ENCODE measurements at places on chromosomes 12 and 14.
A peak's percentile ranks its signal among the peaks of the same experiment; 100 is the strongest.

DNA sequence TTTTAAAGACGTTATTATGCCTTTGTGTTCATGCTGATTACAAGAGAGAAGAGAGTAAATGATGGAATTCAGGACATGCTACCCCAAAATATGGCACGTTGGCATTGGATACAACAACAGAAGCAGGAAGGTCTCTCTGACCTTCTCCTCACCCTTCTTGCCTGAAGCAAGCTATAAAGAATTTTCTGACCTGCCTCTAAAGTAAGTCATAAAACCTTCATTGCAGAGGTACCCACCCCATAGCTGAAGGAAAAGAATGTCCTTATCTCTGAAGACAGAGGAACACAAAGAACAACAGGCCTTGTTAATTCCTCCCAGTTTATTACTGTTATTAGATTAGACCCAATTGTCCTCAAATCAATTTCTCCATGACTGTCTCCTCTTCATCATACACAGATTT, 176.2 kb downstream of the FBXL14 start:
- DNase-seq = no peak

DNA sequence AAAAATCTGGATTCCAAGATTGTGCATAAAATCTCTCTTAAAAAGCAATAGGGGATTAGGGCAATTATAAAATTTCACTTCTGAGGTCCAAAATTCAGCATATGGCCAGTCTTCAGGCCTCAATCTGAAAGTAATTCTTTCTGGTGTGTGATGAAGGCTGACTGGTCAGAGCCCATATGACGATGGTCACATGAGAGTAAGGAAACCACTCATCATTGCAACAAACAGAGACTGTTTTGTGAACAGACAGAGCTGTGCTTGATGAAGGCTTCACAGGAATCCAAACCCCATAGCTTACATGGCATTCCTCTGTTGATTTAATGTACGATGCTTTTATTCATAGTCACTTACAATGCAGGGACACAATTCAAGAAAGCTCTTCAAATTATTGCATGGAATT, 238.1 kb downstream of the APAF1 start:
- no peak for DNase-seq

DNA sequence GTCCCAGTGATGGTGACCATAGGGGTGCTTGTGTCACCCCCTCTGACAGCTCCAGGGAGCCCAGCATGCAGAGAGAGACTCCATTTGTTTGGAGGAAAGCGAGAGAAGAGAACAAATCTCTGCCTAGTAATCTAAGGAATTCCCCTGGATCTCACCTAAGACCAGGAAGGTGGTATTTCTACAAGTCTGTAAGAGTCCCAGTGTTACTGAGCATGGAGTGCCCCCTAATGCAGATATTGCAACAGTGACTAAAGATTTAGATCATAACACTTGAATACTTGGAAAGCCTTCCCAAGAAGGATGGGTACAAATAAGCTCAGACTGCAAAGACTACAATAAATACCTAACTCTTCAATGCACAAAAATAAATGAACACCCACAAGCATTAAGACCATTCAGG, 360.4 kb upstream of the GARIN6 start:
- no peak for DNase-seq

DNA sequence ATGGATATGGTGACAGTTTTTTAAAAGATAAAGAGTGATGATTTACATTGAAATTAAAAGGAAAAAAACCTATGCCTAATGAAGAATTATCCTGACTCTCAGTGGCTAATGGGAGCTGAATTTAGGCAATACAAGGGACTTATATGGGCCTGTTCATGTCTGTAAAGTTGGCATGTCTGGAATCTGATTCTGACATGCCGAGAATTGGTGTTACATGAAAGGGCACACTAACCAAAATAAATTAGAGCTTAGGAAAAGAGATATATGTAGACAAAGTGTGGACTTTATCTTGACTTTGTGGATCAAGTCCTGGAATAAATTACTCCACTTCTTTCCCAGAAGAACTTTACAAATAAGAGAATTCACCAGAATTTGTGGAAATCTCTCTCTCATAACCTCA, 1.1 kb downstream of the TDG start:
- DNase-seq = no peak

GRCh38 chr12:95390932-95391331, 83.0 kb upstream of the METAP2 start:
- DNase-seq = no peak

DNA sequence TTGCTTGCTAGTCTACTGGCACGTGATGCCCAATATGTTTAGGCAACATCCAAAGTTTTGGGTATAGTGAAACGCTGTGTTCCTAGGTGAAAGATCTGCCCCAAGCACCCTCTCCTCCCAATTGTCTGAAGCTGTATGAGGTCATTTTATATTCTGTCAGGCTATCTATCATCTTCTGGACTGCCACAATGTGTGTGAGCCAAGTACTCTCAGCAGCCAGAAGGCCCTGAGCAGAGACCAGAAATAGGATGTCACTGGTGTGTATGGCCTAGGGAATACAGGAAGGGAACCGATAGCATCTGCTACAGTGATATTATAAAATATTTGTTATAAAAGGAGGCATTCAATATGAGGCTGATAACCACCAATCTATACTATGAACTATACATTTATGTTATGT, 7.9 kb upstream of the PDE3A start:
- no peak for DNase-seq

DNA sequence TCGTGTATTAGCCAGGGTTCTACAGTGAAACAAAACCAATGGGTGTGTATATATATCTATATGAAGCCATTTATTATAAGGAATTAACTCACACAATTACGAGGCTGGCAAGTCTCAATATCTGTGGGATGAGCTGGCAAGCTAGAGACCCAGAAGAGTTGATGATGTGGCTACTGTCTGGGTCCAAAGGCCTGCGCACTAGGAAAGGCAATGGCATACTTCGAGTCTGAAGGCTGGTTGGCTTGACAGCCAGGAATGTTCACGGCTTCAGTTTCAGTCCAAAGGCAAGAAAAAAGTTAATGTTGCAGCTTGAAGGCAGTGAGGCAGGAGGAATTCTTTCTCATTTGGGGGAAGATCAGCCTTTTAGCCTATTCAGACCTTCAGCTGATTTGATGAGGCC, 893.3 kb upstream of the LRFN5 start:
- no peak for DNase-seq

DNA sequence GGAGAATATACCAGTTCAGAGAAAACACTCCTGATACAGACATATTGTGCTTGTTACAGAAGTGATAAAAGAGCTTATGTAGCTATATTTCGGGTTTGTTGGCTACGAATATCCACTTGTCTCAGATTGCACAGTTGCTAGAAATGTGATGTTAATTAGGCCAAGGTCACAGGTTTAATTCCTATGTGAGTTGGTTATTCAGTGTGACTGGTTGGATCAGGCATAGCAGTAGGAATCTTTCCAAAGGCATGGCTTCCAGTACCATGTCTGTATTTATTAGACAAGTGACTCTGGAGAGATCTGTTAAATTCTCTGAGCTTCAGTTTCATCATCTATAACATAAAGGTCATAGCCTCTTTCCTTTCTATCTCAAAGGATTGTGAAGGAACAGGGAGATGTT, 152.7 kb upstream of the KITLG start:
- no peak for DNase-seq

- no peak for DNase-seq
Observed at GRCh38 chr12:46499226-46499625, 126.7 kb upstream of the SLC38A2 start.

- DNase-seq = no peak
Observed at GRCh38 chr12:121295116-121295745, 1.3 kb downstream of the CAMKK2 start.

DNA sequence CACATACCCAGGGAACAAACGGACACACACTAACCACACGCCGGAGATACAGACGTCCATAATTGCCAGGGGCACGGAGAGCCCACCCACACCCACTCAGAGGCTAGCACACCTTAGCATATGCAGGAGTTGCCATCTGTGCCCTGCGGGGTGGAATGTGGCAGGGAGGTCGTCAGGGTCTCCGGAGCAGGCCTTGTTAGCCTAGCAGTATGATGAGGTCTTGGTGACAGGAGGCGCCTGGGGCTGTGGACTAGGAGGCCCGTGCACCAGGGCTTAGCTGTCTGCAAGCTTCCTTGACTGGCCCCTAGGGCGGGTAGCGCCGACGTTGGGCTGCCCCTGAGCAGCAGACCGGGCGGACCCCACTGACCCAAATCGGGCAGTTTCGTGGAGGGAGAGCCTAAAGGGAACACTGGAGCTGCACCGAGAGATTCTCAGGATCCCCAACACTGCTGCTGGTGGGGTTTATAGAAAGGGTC, 10.0 kb downstream of the STAC3 start:
- DNase-seq = peak; percentile 16

- no peak for DNase-seq
Observed at GRCh38 chr14:23034498-23035302, at the start of gene PSMB5. TSS of gene PSMB5 (minus strand) at chr14:23034900. CDS start at chr14:23034881, 19 bp downstream.

DNA sequence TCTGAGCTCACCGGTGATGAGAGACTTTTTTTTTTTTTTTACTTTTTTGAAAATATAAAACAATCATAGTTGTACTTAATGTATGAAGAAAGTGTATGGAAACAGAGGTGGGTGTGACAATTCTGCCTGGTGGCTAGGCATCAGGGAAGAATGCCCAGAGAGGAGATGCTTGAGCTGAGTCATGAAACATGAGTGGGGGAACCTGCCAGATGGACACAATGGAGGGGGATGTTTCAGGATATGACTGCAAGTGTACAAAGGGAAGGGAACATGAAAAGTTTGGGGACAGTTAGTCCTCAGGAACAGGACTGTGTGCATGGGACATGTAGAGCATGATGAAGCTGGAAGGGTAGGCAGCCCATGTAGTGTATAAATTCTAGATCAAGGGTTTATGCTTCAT, 274.2 kb upstream of the E2F7 start:
- DNase-seq = no peak

DNA sequence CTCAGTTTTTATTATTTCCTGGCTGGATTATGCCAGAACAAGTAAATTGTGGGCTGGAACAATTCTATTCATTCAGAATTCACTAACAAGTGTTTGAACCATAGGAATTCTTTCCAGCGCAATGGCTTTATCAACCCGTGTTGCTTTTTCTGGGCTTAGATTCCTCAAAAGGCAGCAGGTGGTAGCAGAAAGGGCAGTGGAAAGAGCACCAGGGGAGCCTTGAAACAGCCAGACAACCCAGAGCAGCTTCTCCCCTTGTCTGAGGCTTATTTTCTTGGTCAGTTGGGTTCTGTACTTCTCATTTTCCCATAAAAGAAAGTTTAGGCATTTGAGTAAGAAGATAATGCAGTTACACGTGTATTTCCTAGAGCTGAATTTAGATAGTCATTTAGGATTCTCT, 130.7 kb downstream of the OTOGL start:
- DNase-seq = peak; percentile 21

GRCh38 chr12:123444092-123445026, 7.9 kb upstream of the RILPL2 start:
- DNase-seq = no peak

GRCh38 chr12:546920-547845, 87.4 kb downstream of the B4GALNT3 start:
- DNase-seq = peak; percentile 40

DNA sequence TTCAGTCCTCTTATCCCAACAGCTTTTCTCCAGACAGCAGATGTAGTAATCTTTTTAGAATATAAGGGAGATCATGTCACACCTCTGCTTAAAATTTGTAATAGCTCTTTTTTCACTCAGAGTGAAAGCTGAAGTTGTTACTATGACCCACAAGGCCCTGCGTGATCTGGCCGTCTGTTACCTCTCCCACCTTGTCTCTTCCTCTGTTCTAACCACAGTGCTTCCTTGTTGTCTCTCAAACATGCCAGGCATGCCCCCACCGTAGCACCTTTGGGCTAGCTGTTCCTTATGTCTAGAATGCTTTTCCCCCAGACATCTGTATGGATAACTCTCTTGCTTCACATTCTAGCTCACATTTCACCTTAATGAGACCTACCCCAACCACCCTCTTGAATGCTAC, 6.5 kb downstream of the NECAP1 start:
- DNase-seq = no peak

GRCh38 chr12:17064834-17065233, 458.9 kb upstream of the LMO3 start:
- no peak for DNase-seq

GRCh38 chr14:65330416-65330815, 82.1 kb upstream of the FUT8 start:
- DNase-seq = no peak

GRCh38 chr12:65156366-65156841, 13.0 kb upstream of the LEMD3 start:
- no peak for DNase-seq

DNA sequence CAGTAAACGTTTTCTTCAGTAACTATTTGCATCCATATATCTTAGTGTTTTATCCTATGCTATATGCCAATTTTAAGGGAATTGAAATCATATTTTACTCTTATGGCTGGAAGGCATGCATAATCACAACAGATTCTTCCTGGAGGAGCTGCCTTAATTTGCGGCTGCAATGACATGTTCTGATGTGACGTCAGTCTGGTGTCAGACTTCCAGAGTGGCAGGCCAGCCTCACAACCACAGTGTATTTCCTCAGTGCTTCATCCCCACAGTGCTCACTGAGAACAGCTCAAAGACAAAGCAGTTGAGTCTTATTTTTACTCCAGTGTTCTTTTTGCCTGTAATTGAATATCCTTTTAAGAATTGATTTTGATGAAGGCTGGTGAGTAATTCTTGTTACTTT, 107.1 kb downstream of the PLEKHA5 start:
- no peak for DNase-seq

DNA sequence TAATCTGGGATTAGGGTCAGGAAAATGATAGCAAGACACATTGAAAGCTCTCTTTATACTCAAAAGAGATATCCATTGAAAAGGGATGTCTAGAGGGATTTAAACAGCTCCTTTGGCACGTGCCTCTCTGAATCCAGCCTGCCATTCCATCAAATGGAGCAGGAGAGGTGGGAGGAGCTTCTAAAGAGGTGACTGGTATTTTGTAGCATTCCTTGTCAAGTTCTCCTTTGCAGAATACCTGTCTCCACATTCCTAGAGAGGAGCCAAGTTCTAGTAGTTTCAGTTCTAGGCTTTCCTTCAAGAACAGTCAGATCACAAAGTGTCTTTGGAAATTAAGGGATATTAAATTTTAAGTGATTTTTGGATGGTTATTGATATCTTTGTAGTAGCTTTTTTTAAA, 25.4 kb upstream of the PLEKHD1 start:
- no peak for DNase-seq

- no peak for DNase-seq
Observed at GRCh38 chr14:101721951-101722661, 39.4 kb upstream of the PPP2R5C start.

DNA sequence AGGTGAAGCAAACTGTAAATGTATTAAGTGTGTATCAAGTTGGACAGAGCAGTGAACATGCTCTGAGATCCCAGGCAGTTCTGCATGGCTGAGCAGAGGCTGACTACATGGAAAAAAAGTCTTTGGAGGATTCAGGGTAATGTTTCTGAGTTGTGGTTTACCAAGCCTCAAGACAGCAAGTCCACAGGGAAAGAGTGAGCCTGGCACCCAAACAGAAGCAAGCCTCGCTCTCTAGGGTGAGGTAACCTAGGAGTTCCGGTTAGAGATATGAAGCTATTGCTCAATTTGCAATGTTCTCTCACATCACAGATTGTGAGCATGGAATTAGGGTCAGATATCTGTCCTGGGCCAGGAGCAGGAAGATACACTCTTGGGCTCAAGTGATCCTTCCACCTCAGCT, 158.6 kb downstream of the MON2 start:
- no peak for DNase-seq
